ENCODE measurements at places on chromosomes 1 and 21.

- DNase-seq: no peak
Measured at GRCh38 chr1:33895396-33895795, 31.5 kb downstream of the HMGB4 start.

- DNase-seq: peak; percentile 86
Measured at GRCh38 chr1:248858096-248858890, 592 bp downstream of the ZNF692 start.

DNA sequence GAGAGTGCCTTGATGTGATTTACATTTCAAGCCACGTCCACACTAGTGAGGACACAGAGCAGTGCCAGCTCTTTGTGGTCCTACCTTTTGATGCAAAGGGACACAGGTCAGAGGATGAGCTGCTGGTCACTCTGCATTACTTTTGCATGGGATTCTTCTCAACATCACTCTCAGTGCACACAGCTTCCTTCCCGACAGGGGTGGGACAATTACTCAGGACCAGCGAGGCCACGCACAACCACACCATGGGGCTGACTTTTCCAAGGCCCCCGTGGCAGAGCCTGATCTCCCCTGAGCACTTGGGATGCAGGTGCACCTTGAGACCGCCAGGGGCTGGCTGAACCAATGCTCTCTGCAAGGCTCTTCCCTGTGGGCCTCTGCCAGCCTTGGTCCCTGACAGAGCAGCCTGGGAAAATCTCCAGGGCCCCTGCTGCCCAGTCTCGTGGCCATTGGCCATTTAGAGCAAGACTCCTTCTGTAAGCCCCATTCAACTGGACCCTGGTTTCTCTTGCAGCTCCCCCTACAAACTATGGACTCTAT, 13.2 kb upstream of the PRAMEF12 start:
- DNase-seq: peak; percentile 81

- no peak for DNase-seq
Measured at GRCh38 chr1:231216498-231216897, 24.5 kb upstream of the GNPAT start.

GRCh38 chr1:225474986-225475820, 47.4 kb upstream of the LBR start:
- peak; percentile 94 for DNase-seq

DNA sequence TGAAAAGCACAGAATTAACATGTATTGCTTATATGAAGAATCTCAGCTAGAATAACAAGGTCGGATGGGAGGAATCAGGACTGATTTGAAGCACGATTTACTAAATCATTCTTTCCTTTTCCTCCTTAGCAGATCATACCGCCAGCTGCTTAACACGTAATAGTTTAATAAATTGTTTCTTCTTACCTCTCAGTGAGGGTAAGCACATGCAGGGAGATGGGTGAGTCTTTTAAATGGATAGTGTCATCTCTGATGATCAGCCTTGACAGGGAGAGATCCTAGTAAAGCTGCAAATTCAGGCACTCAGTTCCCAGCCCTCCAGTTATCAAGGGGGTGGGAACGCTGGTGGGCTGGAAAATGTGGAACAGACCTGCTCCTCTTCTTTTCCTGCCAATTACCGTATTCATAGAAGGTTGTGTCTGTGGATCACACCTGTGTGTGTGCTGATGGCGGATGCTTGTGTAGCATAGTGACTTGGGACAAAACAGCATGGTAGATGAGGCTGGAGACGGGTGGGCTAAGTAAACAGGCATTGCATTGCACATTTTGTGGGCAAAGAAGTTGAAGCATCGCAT, 30.7 kb downstream of the NTPCR start:
- DNase-seq: peak; percentile 79

DNA sequence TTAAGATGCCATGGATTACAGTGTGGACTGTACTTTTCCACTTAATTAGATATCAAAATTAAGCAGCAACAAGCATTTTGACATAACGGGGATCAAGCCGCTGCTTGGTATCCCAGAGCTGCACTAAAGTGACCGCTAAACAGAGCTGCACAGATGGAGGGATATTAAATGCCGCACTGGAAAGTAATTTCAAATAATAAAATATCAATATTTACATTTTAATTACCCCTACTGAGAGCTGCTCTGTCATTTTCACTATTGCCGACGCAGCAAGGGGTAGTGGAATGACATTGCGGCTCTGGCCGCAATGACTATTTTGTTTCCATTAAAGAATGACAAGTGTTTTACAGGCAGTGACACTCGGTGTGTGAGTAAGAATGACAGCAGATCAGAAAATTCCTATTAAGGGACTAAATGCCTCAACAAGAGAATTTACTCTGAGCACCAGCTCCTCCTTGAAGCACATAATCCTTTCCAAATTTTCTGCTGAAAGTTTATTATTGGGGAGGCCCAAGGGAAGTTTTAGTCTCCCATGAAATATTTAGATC, 109.1 kb upstream of the USH2A start:
- DNase-seq: no peak

DNA sequence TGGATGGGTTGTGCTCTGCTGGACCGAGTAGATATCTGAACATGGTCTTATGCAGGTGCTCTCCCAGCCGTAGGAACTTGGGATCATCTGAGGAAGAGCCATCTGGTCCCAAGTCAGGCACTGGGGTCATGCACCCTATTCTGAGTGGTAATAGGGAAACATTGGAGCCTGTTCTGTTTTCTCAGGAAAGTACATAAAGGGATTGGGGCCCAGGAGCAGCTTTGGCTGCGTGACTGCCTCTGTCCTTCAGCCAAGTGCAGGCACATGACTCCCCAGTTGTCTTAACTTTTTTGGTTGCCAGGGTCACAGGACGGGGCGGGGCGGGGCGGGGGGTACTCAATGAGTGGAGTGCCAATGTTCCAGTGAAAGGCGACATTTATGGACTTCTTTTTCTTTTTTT, 11.5 kb downstream of the PFKFB2 start:
- DNase-seq: no peak

GRCh38 chr1:17542645-17543044, 3.1 kb downstream of the ARHGEF10L start:
- DNase-seq: no peak

GRCh38 chr1:58839846-58840835, 56.3 kb upstream of the JUN start:
- DNase-seq: no peak

All from vagina (tissue), 2 donors.